M059J (cell line): ENCODE measurements at places on chromosomes 1 and 21. TPM values are rescaled to one million over a fixed set of nuclear protein-coding genes. Genes with fewer than 3 reads are reported as not detected.
A peak's percentile ranks its signal among the peaks of the same experiment; 100 is the strongest.

DNA sequence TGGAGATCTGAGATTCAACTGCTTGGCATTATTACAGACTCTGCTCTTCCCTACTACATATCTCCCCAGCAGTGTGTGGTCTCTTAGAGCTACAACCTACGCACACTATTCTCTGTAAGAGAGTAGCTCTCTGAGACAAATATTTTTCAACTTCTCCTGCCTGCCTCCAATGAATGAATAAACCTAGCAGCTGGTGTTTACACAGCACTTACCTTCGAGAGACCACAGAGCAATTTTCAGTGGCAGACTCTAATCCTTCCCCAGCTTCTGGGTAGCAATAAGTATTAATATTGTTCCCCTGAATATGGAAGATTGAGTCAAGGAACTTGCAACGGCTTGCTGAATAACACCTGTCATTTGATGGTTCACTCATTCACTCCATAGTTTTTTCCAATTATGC, 350.9 kb upstream of the SPAG17 start:
- no peak for DNase-seq

DNA sequence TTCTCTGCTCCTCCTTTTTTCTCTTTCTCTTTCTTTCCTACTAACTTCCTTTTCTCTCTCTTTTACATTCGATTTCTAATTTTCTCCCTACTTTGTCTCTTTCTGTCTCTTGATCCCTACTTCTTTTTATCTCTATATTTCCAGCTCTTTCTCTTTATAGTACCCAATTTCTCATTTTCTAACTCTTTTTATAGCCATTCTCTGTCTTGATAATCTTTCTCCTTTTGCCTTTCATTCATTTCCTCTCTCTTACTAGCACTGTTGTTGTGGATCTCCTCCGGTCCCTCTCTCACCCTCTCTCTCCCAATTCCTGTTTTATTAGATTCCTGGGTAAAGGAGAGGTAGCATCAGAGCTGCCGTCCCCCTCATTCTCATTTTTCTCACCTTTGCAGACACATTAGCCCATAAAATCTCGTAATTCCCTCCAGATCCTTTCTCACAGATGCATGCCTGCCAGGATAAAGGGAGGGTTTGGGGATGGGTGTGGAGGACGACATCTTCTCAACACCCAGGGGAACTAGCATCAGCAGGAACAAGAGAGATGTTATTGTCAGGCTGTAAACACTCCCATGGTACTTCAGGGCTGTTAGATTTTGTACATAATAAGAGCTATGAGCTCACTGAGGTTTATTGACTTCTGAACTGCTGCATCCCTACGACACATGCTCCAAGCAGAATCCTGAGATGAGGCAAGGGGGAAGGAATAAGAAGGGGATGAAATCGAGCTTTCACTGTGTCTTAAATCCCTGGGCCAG, 159.0 kb upstream of the GALNT2 start:
- DNase-seq, result no peak

DNA sequence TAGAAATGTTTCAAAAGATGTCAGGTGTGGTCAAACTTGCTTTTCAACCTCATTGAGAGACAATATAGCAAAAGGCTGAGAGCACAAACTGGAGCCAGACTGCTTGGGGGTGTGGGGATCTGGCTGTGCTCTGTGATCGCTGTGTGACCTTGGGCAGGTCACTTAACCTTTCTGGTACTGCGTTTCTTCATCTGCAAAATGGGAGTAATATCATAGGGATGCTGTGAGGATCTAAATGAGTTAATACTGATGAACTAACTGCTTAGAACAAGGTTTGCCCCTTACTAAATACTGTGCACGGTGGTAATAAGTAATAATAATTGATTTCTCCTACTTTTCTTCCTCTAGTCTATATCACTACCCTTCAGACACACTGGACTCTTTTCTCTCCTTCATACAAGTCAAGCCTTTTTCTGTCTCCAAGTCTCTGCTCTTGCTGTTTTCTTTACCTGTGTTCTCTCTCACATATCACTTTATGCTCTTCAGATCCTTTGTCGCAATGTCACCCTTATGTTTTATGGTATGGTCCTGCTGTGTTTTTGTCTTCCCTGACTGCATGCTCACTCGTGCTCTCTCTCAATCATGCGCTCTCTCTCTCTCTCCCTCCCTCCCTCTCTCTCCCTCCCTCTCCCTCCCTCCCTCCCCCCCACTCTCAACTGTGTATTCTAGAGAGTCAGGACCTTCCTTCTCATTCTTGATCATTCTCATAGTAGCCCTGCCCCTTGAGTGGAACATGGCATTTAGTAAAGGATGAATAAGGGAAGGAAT, 3.3 kb downstream of the MGST3 start:
- no peak for DNase-seq

The TINAGL1 gene
- total RNA-seq, result 15.3 and 26.1 TPM in 2 replicates

The ZNF593OS gene
- not detected in 2 replicates for total RNA-seq

DNA sequence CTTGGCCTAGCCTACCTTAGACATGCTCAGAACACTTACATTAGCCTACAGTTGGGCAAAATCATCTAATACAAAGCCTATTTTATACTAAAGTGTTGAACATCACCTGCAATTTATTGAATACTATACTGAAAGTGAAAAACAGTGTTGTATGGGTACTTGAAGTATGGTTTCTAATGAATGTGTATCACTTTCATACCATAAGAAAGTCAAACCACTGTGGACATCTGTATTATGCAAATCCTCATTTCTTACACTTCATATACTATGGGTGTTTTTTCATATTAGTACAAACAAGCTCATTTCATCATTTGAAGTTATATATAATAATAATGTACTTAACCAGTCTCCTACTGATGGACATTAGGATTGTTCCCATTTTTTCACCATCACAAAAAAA, 41.2 kb downstream of the TDRD5 start:
- DNase-seq, result no peak

GRCh38 chr1:111200802-111201161, 336 bp upstream of the DENND2D start:
- no peak for DNase-seq

DNA sequence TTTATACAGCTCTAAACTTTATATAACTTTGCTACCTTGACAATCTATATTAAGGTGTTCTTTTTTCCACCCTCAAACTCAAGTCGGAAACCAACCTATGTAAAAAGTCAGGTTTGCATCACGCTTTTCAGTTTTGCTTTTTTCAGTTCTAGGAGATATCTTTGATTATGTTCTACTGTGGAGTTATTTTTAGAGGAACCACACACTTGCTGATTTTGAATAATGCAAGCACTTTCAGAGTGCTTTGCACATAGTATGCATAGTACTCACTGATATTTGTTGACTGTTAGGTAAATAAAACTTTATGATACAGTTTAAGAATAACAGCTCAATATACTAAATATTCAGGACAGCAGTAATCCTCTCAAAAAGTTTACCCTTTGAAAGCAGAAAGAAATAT, 564.2 kb upstream of the ZRANB2 start:
- no peak for DNase-seq

GRCh38 chr1:64248065-64248464, 44.6 kb downstream of the UBE2U start:
- DNase-seq, result no peak

DNA sequence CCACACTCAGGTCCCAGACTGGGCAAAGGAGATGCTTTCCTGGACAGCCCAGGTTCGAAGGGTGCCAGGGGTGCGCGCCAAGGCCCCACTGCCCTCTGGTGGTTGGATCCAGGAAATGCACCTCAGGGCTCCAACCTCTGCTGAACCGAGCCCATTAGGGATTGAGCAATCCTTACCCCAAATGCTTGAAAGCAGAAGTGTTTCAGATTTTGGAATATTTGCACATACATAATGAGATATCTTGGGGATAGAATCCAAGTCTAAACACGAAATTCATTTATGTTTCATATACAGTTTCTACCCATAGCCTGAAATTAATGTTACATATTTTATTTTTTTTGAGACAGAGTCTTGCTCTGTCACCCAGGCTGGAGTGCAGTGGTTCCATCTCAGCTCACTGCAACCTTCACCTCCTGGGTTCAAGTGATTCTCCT, 57.4 kb downstream of the SLC9A1 start:
- DNase-seq, result peak; percentile 72

GRCh38 chr1:229870381-229870780, 196.7 kb upstream of the GALNT2 start:
- DNase-seq, result no peak

- DNase-seq, result peak; percentile 56
These were observed 90.7 kb downstream of the TNFSF18 start for GRCh38 chr1:172960019-172960418.

The TSPAN1 gene
- total RNA-seq, result 0.47 and 1.7 TPM in 2 replicates

The CFHR3 gene
- total RNA-seq, result not detected in 2 replicates

GRCh38 chr1:247923941-247924340, 748 bp upstream of the OR2AJ1 start:
- DNase-seq, result no peak

GRCh38 chr1:170790175-170790574, 126.2 kb downstream of the PRRX1 start:
- no peak for DNase-seq

DNA sequence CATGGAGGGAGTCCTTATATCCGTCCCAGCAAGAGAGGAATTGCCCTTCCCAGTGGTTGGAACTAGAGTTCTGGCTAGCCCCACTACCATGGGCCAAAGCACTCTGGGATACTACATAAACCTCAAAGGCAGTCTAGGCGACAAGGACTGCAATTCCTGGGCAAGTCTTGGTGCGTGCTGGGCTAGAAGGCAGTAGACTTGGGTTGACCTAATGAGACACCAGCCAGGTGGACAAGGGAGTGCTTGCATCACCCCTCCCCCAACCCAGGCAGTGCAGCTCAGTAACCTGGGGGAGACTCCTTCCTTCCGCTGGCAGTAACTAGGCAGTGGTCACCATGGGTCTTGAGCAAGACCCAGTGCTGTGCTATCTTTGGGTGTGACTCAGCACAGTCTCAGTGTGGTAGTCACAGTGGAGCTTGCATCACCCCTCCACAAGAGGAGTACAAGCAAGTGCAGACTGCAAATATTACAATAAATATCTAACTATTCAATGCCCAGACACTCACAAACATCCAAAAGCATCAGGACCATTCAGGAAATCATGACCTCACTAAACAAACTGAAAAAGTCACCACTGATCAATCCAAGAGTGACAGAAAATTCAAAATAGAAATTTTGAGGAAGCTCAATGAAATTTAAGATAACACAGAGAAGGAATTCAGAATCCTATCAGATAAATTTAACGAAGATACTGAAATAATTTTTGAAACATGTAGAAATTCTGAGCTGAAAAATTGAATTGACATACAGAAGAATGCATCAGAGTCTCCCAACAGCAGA, 84.7 kb upstream of the LYPLAL1 start:
- peak; percentile 91 for DNase-seq

The GJA9 gene
- not detected in 2 replicates for total RNA-seq

- DNase-seq, result no peak
These were observed 11.5 kb upstream of the VASH2 start for GRCh38 chr1:212938846-212939245.

DNA sequence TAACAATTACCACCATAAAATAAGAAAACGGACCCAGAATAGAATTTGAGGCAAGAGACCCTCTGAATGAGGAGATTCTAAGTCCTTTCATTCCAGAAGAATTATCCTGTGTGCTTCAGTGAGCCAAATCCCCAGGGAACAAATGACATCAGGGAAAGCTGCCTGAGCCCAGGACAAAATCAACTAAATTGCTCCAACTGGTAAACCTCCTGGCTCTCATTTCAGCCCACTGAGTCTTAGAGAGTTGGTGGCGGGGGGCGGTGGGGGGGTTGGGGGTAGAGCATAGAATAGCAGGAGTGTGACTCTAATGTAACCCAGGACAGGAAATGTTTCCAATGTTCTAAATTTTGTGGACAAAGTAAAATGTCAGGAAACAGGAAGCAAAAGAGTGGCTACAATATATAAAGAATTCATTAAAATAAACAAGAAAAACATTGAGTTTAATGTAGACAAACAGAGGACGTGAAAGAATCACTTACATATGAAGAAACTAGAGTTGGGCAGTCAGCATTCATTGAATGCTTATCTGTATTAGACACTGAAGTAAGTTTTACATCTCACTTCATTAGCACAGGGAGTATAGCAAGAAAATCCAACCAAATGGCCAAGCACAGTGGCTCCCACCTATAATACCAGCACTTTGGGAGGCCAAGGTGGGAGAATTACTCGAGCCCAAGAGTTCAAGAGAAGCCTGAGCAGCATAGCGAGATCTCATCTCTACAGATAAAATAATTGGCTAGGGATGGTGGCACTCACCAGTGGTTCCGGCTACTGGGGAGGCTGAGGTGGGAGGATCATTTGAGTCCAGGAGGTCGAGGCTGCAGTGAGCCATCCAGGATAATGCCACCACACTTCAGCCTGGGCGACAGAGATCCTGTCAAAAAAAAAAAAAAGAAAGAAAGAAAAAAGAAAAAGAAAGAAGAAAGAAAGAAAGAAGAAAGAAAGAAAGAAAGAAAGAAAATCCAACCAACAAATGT, 75.1 kb downstream of the DHRS3 start:
- no peak for DNase-seq

The RNU1-2 gene
- not detected in 2 replicates for total RNA-seq

The TMEM79 gene
- total RNA-seq, result 2.1 and 2.2 TPM in 2 replicates

DNA sequence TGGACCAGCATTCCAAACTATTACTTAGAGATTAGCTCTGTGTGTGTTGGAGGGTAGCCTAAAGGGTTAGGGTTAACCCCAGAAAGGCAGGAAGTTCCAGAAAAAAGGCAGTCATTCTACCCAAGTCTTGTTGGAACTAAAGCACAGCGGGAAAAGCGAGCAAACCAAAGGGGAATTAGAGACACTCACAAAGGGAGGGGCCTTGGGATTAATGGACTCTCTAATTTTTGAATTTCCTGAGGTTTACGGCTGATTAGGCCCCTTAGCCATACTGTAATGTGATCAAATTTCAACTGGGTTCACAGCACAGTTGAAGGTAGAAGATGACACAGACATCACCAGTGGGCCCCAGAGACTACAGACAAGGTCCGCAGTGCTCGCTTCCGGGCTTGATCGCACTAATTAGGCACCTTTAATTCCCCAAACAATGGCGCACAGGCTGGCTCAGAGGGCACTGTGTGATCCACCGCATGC, 28.3 kb downstream of the CAPZB start:
- no peak for DNase-seq

DNA sequence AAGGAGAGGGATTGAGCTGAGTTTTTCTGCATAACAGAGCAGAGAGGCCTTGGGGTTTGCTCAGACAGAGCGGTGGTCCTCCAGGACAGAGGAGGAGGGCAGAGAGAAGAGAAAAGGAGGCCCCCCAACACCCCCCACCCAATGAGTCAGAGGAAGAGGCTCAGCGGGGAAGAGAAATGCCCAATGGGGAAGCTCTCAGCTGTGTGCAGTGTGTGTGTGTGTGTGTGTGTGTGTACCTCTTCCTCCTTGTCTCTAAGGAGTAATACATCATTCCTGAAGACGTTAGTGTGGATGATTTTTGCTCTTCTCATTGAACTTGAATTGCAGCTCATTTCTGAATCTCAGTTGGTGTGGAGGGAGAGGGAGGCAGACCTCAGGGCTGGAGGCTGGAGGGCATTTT, 8.7 kb downstream of the TMPRSS3 start:
- DNase-seq, result no peak

The MTARC2 gene
- total RNA-seq, result 1.1 TPM in 1 of 2 replicates, not detected in the other

- DNase-seq, result no peak
These were observed 21.8 kb downstream of the TENT5C start for GRCh38 chr1:117627546-117628130.

The HSD3B1 gene
- total RNA-seq, result not detected in 2 replicates

- DNase-seq, result peak; percentile 54
These were observed 6.3 kb downstream of the HPCA start for GRCh38 chr1:32892368-32893197.

The ACTN2 gene
- 0.02 TPM in 1 of 2 replicates, not detected in the other for total RNA-seq

GRCh38 chr1:63976006-63976405, 202.2 kb downstream of the ROR1 start:
- DNase-seq, result no peak
